ENCODE measurements at places on chromosomes 12 and 14.

- DNase-seq, result no peak
These were observed 3.7 kb upstream of the AQP6 start for GRCh38 chr12:49969027-49969426.

- no peak for DNase-seq
These were observed 46.9 kb downstream of the KCTD10 start for GRCh38 chr12:109430244-109430643.

GRCh38 chr12:64660237-64661018 lies 50.1 kb downstream of the RASSF3 start:
- DNase-seq, result no peak

- no peak for DNase-seq
These were observed 68.2 kb downstream of the USP15 start for GRCh38 chr12:62328296-62328921.

GRCh38 chr12:24664161-24664880 lies 284.6 kb downstream of the BCAT1 start:
- no peak for DNase-seq

DNA sequence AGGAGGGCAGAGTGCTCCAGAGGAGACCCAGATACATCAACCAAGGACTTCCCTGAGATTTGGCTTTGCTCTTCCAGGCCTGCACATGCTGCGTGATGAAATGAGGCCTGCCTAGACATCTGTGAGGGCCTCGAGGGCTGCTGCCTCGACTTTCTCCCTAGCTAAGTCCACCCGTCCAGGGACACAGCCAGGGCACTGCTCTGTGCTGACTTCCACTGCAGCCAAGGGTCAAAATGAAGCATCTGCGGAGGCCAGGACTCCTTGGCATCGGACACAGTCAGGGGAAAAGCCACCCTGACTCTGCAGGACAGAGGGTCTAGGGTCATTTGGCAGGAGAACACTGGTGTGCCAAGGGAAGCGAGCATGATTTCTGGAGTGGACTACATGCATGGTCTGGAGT lies 10.7 kb downstream of the SLC25A47 start:
- DNase-seq, result no peak

- no peak for DNase-seq
These were observed 119.5 kb downstream of the PIWIL1 start for GRCh38 chr12:130457215-130457614.

DNA sequence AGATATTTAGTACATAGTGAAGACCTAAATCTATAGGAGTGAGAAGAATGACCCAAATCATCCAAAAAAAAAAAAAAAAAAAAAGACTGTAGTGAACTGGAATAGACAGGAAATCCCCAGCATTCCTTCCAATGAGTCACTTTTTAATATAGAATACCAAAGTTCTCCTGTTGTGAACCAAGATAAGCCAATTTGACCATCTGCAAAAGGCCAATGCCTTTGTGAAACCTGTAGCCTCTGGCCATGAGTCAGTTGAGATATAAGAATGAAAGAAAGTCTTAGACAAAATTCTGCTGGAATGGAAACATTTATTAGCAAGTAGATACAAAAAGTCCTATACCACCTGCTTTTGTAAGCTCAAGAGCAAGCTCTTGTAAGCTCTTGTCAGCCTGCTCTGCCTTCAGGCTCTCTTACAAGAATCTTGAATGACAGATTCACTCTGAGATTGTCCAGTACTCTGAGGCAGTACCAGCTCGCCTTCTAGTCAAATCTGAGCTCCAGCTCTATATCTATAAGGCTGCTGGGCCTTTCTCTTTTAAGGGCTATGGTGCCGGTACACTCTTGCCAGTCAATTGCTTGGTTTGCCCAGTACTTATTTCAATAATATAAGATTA lies 243.0 kb upstream of the TMTC1 start:
- DNase-seq, result no peak

DNA sequence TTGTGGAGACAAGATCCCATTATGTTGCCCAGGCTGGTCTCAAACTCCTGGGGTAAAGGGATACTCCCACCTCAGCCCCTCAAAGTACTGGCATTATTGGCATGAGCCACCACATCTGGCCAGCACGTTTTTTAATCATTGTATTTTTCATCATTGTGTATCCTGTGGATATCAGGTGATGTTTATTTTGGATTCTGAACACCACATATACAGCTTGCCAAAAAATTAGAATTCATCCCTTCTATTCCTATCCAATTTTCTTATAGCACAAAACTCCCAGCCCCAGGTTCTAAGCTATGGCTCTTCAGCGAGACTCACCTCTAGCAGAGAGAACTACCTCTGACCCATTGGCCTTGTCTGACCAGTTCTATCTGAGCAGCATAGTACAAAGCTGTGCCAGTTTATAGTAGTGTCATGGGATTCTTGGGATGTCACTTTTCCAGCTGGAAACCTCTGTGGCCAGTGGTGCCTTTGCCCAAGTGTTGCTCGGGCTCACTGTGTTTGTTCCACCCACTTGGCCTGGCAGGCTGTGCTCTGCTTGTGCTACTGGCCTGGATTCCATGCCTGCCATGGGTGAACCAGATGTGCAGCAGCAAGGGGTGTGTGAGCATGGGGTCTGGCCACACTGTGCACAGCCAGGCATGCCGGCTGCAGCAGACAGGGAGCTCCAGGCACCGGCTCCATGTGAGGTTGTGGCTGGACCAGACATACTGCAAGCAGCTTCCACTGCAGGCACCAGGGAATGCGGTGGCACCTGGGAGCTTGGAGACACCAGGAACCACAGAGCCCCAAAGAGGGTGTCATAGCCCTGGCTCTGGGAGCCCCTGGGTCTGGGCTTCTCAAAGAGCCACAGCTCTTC lies 37.2 kb downstream of the TIMELESS start:
- DNase-seq, result no peak

GRCh38 chr12:119613319-119613936 lies 19.9 kb downstream of the TMEM233 start:
- peak; percentile 10 for DNase-seq

GRCh38 chr14:96811985-96812667 lies 14.9 kb downstream of the VRK1 start:
- DNase-seq, result no peak

DNA sequence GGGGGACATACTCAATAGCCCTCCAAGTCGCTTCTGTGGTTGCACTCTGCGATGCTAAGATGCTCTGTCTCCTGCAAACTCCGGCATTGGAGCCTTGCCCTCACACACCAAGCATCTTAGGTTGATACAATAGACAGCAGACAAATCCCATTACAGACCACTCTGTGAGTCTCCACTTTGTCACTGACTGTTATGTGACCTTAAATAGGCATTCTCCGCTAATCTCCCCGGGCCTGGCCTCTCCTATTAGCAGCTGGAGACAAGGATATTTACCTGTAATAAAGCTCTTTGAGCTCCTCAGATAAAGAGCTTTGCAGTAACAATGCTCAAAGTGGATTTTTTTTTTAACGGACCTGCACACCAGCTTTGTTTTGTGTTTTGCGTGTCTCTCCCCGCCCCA lies 479.7 kb upstream of the TBX3 start:
- no peak for DNase-seq

- no peak for DNase-seq
These were observed 470.4 kb downstream of the TRHDE start for GRCh38 chr12:72742568-72742967.

DNA sequence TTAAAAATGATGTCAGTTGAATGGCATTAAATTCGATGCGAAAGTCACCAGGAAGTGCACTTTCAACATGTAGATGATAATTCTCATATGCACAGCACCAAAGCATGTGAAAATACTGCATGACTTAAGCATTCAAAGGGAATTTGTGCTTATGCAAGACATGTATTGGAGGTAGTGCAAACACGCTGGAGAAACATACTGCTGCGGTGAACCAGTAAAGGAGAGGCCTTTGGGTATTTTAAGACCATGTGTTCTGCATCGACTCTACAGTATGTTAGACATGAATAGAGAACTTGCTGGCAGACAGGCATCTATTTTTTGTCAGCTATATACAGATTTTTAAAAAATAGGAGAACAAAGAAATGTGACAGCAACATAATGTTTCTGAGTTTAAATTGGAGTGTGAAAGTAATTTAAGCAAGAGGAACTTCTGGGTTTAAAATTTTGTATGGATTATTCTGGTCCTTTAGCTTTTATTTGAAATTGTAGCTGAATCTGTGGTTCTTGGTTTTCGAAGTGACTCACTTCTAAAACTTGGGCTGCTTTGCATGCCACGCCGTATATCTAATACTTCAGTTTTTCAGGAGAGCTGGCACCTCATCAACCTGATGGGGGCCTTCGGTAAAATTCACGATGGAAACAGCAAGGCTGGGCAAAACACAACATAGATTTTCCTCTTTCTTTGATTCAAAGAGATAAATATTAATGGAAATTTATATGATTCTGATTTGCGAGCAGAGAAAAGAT lies 408.7 kb downstream of the APAF1 start:
- no peak for DNase-seq

DNA sequence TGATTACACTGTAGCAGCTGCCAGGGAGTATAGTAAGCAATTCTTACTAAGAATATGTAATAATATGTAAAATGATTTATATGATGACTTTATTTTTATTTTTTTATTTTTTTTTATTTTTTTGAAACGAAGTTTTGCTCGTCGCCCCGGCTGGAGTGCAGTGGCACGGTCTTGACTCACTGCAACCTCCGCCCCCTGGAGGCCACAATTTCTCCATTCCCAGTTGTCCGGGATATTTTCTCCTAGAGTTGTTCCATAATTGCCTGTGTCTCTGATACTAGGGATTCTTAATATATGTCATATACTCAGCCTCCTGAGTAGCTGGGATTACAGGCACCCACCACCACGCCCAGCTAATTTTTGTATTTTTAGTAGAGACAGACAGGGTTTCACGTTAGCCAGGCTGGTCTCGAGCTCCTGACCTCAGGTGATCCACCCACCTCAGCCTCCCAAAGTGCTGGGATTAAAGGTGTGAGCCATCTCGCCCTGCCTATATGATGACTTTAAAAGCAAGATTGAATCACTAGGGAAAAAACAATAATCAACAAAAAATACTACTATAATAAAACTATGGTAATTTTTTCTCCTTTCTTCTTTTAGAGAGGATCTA lies 12.2 kb upstream of the ITPR2 start:
- peak; percentile 57 for DNase-seq

DNA sequence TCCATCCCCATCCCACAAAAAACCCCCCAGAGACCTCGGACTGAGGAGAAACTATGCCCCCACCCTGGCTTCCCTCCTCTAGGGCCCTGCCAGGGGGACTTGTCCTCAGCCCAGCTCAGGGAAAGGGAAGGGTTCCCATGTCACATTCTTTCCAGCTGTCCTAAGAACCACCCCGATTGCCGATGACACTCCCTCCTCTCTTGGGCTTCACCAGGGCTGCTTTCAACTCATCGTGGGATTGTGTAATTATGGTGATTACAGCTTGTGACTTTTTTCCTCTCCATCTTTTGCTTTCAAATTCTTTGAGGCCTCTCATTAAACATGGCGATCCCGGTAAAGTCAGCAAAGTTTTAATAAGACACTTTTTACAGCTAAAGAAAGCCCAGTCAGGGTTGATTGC lies 344.0 kb downstream of the DPF3 start:
- DNase-seq, result no peak

GRCh38 chr14:106875503-106875902 lies 1349.1 kb downstream of the TMEM121 start:
- DNase-seq, result no peak

DNA sequence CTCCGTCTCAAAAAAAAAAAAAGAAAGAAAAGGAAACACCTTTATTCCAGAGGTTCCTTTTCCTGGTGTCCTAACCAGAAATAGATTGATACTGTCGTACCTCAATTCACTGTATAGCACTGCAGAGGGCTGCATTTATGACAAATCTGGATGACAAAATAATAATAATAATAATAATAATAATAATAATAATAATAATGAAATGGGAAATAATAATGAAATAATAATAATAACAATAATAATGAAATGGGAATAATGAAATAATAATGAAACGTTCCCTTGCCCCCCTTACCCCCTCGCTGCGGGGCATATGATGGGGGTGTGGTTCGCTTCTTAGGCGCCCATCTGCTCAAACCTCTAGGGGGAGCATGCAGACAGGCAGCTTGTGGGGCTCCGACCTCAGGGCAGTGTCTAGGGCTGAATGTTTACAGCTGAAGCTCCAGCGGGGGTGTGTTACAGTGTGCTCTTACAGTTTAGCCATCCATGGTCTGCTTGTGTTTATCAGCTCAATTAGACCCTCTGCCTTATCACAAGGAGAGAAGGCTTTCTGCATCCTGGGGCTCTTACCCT lies 1088.3 kb upstream of the SEL1L start:
- no peak for DNase-seq

DNA sequence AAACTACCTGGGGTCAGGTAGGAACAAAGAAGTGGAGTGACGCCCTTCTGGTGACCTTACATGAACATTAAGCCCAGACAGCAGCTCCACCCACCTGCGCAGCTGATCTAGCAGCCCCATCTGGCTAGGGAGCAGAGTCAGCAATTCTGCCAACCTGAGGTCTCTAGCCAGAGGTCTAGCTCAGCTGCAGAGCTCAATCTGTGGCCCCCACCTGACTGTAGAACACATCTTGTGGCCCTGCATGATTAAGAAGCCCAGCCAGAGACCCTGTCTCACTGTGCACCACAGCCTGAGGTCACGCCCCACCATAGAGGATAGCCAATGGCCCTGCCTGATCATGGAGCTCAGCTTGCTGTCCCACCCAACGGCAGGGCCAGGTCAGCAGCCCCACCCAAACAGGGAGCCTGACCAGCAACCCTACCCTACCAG lies 50.6 kb upstream of the HIGD1C start:
- no peak for DNase-seq

- DNase-seq, result no peak
These were observed 2.7 kb downstream of the DYRK2 start for GRCh38 chr12:67651132-67651695.

DNA sequence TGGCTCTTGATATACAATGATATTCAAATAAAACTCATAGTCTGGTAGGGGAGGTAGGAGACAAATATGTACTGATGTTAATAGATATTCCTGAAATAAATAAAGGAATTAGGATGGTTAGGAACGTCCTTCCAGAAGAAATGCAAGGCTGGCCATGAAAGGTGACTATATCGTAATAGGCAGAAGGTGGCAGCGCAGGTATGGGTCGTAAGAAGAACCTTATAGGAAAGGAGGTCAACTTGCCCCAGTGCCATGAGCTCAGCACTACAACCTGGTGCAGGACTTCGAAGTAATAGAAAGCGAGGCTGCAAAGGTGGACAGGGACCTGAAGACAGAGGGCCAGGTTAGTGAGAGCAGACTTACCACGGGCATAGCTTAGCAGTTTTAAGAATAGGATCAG lies 55.3 kb upstream of the FGD4 start:
- DNase-seq, result peak; percentile 19

DNA sequence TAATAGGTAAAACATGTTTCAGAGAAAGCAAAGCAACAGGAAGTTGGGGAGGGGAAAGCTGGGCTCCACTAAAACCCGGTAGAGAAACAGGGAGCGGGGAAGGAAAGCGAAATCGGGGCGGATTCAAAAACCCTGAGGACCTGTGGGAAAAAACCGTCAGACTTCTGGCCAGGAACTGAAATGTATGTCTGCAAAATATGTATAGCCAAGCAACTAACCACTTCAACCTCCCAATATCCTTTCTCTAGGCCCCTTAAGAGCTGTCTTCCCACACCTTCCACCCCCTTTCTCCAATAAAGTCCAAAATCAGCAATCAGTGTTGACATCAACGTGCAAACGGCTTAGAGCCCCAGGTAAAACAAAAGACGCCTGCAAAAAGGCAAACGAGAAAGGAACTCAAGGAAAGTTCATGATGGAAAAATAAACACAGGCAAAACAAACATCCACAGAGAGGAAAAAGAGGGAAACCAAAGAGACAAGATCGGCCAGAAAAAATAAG lies 32.8 kb downstream of the SIX1 start:
- DNase-seq, result peak; percentile 6
